ENCODE measurements at places on chromosomes 6 and 20.

DNA sequence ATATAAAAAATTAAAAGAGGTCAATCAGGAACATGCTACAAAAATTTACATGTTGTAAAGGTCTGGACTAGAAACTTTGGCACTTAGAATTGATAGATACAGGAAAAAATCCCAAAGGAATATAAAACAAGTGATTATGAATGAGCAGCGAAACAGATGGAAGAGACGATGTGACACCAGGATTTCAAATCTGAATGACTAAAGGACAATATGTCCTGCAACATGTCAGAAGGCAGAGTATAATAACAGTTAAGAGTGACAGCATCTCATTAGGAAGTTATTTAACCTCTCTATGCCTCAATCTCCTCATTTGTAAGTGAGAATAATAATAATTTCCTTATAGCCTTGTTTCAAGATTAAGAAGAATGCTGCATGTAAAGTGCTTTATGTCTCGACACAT lies 50.3 kb downstream of the FRK start:
- no peak for DNase-seq

GRCh38 chr6:48835421-48835958 lies 627.6 kb downstream of the MMUT start:
- no peak for DNase-seq

GRCh38 chr20:7702141-7702540 lies 238.1 kb downstream of the HAO1 start:
- peak; percentile 25 for DNase-seq

DNA sequence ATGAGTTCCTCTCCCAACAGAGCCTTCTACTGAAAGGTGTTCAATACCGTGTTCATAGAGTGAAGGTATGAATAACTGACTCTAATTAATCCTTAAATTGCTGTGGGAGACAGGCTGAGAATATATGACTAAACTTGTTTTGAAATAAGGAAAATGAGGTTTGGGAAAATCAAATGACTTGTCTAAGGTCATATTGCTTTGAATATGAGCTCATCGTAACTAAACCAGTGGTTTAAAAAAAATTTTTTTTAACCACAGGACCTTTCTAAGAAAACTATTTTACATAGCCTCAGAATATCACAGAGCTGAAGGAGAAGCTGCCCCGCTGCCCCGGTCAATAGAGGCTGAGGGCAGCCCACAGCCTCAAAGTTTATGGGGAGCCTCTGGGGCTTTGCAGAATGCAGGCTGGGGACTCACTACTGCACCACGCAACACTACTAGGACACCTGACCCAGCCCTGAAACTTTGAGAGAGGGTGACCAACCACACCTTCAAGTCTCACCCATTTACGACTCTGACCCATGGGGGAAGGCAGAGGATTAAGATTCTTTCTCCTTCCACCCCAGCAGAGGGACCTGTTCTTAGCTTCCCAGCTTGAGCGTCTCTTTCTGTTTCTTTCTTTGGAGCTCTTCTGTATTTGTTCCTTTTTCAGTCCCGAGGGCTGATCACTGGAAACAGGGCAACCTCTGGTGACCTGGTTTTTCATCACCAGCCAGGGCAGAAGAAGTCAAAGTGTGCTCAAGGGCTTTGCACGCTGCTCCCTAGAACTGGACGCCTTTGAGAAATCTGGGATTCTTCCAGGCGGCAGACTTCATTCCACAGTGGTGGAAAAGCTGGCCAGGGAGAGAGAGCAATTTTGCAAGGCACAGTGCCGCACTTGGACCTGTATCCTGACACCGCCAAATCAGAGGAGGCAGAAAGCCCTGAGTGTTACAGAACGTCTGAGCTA lies 220.2 kb downstream of the ATXN1 start:
- no peak for DNase-seq

- DNase-seq: no peak
Measured at GRCh38 chr6:89045011-89045387, 35.6 kb upstream of the PNRC1 start.

GRCh38 chr20:53883098-53883911 lies 187.1 kb downstream of the BCAS1 start:
- no peak for DNase-seq

DNA sequence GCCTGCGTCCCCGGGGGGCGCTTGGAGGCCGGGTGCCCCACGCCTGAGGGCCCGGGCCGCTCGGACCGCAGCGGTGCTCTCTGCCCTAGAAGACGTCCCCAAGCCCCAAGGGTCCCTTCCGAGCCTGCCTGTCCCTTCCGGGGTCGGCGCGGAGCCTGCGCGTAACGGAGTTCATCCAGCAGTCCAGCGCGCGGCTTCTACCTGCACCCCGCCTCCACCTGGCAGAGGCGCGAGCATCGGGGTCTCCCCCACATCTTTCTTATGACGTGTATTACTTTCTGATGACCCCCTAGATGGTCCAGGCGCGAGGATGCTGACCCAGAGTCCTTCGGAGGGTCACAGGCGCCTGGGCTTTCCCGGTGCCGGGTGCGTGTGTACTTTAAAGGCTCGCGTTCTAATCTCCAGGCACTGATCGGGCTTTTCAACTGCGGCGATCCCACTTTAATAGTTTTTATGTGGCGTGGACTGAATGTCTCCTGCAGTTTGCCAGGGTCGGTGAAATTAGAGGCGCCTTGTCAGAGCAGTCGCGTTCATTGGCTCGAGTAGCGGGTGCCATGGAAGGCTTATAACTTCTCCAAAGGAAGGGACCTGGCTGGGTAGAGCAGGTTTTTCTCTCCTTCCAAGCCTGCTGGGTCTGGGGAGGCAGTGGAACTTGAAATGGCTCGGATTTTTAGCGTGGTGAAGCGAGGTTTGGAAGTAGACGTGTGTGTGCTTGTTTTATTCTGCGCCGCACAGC lies 912 bp downstream of the EYA4 start:
- DNase-seq: no peak

DNA sequence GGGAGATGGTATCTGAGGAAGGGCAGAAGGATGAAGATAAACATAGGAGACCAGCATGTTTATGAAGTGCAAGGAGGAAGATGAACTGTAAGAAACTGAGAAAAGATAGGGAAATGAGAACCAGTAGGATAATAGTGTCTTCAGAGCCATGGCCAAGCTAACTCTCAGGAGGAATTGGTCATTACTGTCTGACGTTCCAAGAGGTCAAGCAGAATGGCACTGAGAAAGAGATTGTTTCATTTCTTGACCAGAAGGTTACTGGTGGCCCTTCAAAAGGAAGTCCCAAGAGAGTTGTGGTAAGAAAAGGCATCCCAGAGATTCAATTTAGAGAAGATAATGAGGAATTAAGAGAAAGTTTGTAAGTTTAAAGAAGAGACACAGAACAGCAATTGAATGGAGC lies 47.5 kb downstream of the EYA4 start:
- DNase-seq: no peak

DNA sequence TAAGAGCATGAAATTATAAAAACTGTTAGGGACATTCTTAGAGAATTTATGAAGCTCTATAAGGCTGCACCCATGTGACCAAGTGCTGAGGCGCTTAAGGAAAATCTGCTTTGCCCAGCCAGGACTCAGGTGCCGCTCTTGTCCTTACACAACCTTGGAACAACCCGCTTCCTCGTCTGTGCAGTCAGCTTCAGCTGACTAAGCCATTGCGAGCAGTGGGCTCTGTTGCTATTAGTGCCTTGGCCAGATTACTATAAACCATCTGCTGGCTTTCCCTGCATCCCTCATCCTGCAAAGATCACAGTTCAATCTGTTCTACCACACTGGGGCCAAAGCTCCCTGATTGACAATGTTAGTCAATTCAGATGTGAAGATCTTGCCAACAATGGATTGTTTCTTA lies 89.1 kb upstream of the E2F3 start:
- DNase-seq: no peak

DNA sequence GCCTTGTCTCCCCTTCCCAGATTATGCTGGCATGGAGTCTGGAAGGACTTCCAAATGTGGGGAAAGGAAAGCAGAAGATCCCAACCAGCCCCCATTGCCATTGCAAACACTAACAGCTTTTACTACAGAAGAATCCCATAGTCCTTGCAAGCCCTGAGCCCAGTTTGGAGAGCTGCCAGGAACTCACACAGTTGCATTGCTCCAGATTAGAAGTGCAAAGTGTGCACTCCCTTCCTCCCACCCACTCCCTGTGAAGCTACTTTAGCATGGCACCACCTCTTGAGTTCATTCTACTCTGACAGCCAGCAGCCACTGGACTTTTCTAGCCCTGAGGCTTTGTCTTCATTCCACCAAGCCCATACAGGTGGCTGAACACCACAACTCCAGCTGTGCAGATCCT lies 67.6 kb downstream of the SLC22A2 start:
- DNase-seq: no peak

- peak; percentile 10 for DNase-seq
Measured at GRCh38 chr6:8181951-8182845, 79.8 kb upstream of the EEF1E1 start.

- DNase-seq: no peak
Measured at GRCh38 chr6:116928677-116929076, 51.6 kb downstream of the RFX6 start.

DNA sequence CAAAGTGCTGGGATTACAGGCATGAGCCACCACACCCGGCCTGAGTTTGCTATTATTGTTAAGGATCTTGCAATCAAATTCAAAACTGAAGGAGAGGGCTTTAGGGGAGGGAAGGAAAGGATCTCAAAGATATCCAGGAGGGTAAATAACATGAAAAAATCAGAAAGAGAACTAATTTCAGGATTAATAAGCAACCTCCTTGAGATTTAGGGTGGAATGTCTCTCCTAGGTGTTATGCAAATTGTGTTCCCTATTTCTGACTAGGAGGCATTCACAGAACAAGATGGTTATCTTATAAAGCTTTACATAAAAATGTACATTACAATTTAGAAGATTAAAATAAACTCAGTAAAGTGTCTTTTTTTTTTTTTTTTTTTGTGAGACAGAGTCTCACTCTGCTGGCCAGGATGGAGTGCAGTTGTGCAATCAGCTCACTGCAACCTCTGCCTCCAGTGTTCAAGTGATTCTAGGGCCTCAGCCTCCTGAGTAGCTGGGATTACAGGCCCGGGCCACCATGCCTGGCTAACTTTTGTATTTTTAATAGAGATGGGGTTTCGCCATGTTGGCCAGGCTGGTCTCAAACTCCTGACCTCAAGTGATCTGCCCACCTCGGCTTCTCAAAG lies 92.0 kb upstream of the BEND3 start:
- DNase-seq: no peak

GRCh38 chr6:166707045-166707444 lies 80.0 kb upstream of the RPS6KA2 start:
- DNase-seq: no peak

DNA sequence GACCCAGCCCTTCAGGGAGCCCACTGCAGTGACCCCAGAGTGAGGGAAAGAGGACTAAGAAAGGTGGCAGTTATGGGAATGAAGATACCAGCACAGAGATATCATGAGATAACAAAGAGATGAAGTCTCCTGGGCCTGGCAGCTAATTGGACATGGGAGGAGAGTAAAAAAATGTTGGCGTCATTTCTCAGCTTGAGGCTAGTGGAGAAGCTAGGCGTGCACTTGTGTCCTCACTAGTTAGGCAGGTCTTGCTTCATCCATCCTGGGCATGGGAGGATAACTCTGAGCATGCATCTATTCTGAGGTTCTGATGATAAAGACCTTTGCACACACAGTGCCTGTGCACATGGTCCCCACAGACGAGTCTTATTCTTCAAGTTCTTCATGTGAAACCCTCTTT lies 4.1 kb upstream of the GFOD1 start:
- no peak for DNase-seq

DNA sequence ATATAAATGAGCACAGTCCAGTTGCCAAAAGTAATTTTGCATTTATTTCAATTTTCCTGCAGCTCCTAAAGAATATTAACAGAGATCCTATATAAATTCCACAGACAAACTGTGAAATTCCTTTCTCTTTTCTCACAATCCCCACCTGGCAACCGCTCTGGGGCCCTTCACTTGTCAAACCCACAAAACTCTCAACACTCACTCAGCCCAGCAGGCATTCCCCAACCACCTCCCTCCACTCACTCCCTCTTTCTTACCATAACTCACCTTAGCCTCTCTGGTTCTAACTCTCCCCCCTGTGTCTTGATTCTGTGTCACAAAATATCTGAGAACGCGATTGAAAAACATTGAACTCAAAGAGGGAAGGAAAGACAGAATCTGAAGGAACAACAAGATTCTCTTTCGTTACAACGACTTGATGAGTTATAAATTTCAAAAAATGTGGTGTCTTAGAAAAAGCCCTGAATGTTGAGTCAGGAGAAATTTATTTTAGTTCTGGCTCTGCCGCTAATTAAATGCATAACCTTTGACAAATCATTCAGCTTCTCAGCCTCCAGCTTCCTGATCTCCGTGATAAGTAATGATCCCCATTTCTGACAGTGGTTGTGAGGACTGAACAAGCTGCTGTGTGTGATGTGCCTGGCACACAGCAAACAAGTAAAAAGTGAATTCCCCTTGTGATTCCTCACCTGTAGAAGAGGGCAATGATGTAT lies 87.9 kb downstream of the UNC5CL start:
- no peak for DNase-seq

GRCh38 chr6:134609716-134610261 lies 291.9 kb upstream of the SGK1 start:
- no peak for DNase-seq

DNA sequence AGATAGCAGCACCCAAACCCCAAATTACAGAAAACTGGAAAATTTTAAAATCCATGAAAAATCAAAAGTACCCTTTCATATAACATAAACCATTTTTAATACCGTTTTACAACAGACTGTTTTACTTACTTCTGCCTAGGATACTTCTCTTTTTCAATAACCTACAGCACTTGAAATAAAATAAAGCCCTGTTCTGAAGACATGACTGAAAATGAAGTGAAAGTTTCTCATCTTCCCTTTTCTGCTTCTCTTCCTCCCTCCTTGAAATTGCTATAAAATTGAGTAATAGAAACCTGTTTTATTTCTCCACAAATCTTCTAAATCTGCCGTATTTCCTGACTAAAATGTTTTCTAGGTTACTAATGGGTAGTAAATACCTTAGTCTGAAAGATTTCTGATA lies 20.3 kb downstream of the MMS22L start:
- no peak for DNase-seq

GRCh38 chr20:9235518-9235917 lies 166.6 kb downstream of the PLCB4 start:
- no peak for DNase-seq

- DNase-seq: no peak
Measured at GRCh38 chr20:37945091-37945547, 42.2 kb downstream of the VSTM2L start.

- DNase-seq: peak; percentile 88
Measured at GRCh38 chr20:47456952-47457724, 44.5 kb upstream of the NCOA3 start.

- peak; percentile 64 for DNase-seq
Measured at GRCh38 chr6:137904822-137905617, 38.0 kb downstream of the TNFAIP3 start.

GRCh38 chr6:50116390-50116789 lies 66.7 kb upstream of the DEFB112 start:
- no peak for DNase-seq
